ENCODE measurements at places on chromosomes 3 and 15. TPM values are rescaled to one million over a fixed set of nuclear protein-coding genes. Genes with fewer than 3 reads are reported as not detected.

DNA sequence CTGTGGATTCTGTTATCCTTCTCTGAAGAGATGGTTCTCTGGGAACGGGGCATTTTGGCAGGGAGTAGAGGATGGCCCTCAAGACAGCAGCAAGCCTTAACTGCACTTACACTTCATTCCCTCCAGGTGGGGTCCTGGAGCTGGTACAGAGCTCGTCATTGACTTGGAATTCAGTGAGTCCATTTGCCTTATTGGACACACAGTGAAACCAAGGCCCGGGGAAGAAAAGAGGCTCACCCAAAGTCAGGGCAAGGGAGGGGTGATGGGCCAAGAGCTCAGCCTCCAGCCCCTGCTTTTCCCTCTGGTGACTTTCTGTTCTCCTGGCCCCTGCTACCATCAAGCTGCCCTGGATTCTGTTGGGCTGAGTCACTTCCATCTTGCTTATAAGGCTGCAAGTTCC is 125.6 kb downstream of the ETFA start:
- peaks cover 3% of the 10 kb centered on the region for H3K4me1 ChIP-seq
- DNase-seq = no peak
- no peaks in the 10 kb centered on the region for H3K36me3 ChIP-seq

DNA sequence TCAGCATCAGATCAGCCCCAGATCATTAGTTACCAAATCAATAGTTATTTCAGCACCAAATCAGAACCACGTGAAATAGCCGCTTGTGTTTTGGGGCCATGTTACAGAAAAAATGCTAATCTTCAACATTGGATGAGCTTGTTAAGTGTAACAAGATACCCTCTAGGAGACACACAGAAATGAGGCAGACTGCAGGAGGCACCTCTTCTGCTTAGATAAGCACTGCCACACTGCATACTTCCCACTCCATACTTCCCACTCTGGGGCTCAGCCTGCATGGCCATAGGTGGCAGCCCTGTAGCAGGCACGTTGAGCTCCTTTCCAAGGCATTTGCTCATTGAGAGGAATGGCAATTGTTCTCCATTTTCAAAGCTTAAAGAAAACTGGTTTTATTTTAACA is 73.3 kb downstream of the CHCHD6 start:
- peaks cover 2% of the 10 kb centered on the region for H3K36me3 ChIP-seq
- DNase-seq = no peak
- H3K4me3 ChIP-seq = no peak overlapping the region
- no peaks in the 10 kb centered on the region for H3K27me3 ChIP-seq

Gene POPDC2
- total RNA-seq = 2.4 TPM

Gene CLDN1
- total RNA-seq = 41.4 TPM

Gene CMTM7
- total RNA-seq = 14.7 TPM

DNA sequence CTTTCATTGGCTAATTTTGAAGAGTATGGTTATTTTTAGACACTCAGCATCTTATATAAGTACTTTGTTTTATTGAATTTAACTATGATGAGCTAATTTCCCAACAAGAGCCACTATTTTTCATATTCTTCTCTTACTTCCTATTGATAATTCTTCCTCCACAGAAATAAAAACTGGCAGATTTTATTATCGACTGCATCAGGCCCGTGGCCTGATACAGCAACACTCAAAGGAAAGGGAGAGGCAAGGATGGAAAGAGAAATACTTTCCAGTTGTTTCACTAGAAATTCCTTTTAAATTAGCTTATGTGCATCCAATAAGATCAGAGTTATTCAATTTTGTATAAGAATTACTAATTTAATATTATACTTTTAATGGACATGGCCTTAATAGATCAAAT is 886.3 kb downstream of the ROBO1 start:
- no peaks in the 10 kb centered on the region for H3K36me3 ChIP-seq
- no peaks in the 10 kb centered on the region for H3K27me3 ChIP-seq
- peaks cover 32% of the 10 kb centered on the region for H3K4me1 ChIP-seq
- H3K27ac ChIP-seq = no peak overlapping the region
- no peak for DNase-seq

Gene NDN
- total RNA-seq = 27.8 TPM

- H3K36me3 ChIP-seq = peaks cover 30% of the 10 kb centered on the region
- H3K4me3 ChIP-seq = no peak overlapping the region
- no peak overlapping the region for H3K27ac ChIP-seq
- H3K27me3 ChIP-seq = no peaks in the 10 kb centered on the region
Observed at GRCh38 chr3:158668506-158668905, 3.9 kb downstream of the LXN start.

Gene FXR1
- 158 TPM for total RNA-seq

Gene PROS1
- 18.5 TPM for total RNA-seq

- peaks cover 7% of the 10 kb centered on the region for H3K36me3 ChIP-seq
- no peak for DNase-seq
- H3K27ac ChIP-seq = peak overlapping the region; percentile 73
- H3K27me3 ChIP-seq = no peaks in the 10 kb centered on the region
Observed at GRCh38 chr15:85623315-85624049, 171.2 kb downstream of the KLHL25 start.

DNA sequence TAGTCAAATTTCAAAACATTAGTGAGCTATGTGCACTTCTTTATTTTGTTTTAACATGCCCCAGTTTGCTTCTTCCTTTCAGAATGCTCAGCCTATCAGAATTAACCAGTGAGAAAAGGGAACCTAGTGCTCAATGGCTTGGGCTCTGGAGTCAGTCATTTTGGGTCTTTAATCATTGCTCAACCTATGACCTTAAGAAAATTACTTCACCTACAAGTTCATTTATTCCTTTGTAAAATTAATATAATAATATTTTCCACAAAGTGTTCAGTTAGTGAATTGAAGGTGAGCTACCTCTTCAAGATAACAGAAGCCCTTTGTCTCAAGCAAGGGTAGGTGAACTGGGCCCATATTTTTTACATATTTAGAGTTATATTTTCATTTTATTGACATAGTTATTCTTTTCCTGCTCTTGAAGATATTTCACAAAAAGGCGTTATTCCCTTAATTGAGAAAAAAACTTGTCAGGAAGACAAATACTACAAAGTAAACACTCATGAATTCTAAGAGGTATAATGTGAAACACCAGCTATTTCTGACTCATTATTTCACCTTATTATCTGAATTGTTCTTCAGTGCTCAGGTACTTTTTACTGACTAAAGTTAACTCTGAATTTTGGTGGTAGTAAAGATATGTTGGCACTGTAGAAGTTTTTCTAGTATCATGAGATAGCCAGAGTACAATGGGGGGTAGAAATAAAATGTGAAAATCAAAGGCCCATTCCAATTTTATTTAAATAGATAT is 415.5 kb downstream of the NAALADL2 start:
- no peak overlapping the region for H3K4me3 ChIP-seq
- H3K27ac ChIP-seq = no peak overlapping the region
- H3K36me3 ChIP-seq = no peaks in the 10 kb centered on the region
- H3K4me1 ChIP-seq = peaks cover 19% of the 10 kb centered on the region

- no peaks in the 10 kb centered on the region for H3K27me3 ChIP-seq
- no peak overlapping the region for H3K27ac ChIP-seq
- H3K4me1 ChIP-seq = no peaks in the 10 kb centered on the region
- no peak overlapping the region for H3K4me3 ChIP-seq
- no peaks in the 10 kb centered on the region for H3K36me3 ChIP-seq
Observed at GRCh38 chr3:18680758-18681157, 255.6 kb upstream of the SATB1 start.

Gene PRRT3
- 7.9 TPM for total RNA-seq

GRCh38 chr3:30531017-30531570 is 75.3 kb upstream of the TGFBR2 start:
- no peak overlapping the region for H3K27ac ChIP-seq
- H3K4me3 ChIP-seq = no peak overlapping the region
- peaks cover 40% of the 10 kb centered on the region for H3K4me1 ChIP-seq
- H3K36me3 ChIP-seq = no peaks in the 10 kb centered on the region
- DNase-seq = no peak

DNA sequence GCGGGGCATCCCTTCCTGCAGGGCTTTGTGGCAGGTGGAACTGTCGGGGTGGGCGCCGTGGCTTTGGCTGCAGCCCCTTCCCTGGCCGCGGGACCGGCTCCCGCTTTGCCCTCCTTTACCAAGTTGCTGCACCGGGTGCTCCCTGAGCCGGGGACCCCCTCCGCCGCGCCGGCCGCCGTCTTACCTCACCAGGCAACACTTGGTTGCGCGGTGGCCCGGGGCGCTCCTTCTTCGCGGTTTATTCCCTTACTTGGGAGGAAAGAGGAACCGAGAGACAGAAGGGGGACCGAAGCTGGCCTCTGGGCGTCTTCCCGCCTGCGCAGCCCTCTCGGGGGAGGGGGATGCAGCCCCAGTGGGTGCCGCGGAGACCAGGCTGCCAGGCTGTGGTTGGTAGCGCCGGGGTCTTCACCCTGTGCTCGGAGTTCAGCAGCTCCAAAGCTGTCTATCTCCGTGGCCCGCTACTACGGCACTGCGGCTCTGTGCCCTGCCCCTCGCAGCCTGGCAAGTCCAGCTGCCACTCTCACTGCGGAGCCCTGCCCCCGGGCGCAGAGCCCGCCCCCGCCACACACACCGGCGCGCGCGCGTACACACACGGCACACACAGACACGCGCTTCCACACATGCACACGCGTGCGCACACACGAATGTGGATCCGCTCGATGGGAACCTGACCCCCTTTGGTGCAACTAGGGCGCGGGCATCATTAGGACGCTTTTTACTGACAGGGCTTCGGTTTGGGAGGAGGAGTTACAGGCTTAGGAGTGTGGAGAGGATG is at the start of gene DGKG:
Gene DGKG, minus strand, starts transcription at position 473 of the 775 bp plus-strand sequence. CDS start 41,775 bp downstream, outside the sequence.
- peak within 1 kb of the TSS; percentile 58 for H3K4me3 ChIP-seq
- no peaks in the 10 kb centered on the region for H3K36me3 ChIP-seq
- peaks cover 61% of the 10 kb centered on the region for H3K27me3 ChIP-seq

- no peaks in the 10 kb centered on the region for H3K36me3 ChIP-seq
- peaks cover 27% of the 10 kb centered on the region for H3K27me3 ChIP-seq
- no peak overlapping the region for H3K4me3 ChIP-seq
Observed at GRCh38 chr3:39361252-39361927, 21.8 kb upstream of the SLC25A38 start.

Gene CCDC191
- total RNA-seq = 4.3 TPM

Gene EDC3
- total RNA-seq = 54.2 TPM

Gene ABCC5
- 39.9 TPM for total RNA-seq

DNA sequence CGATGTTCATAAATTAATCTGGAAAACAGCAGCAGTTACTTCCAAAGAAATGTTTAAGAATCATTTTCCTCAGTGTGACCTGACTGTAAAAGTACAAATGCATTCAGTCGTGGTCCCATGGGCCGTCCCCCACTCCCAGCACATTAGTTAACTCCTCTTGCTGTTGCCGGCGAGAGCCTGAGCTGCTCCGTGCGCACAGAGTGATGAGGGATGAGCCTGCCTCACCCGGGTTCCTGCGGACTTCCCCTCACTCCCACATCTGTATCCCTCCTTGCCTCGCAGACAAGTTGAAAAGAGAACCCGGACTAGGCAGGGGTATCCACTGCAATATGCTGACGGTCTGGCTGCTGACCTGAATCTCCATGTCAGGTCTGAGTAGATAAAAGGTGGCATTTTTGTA is 861.7 kb upstream of the NR2F2 start:
- peaks cover 40% of the 10 kb centered on the region for H3K4me1 ChIP-seq
- no peaks in the 10 kb centered on the region for H3K36me3 ChIP-seq
- H3K27ac ChIP-seq = no peak overlapping the region
- no peak overlapping the region for H3K4me3 ChIP-seq
- no peaks in the 10 kb centered on the region for H3K27me3 ChIP-seq

DNA sequence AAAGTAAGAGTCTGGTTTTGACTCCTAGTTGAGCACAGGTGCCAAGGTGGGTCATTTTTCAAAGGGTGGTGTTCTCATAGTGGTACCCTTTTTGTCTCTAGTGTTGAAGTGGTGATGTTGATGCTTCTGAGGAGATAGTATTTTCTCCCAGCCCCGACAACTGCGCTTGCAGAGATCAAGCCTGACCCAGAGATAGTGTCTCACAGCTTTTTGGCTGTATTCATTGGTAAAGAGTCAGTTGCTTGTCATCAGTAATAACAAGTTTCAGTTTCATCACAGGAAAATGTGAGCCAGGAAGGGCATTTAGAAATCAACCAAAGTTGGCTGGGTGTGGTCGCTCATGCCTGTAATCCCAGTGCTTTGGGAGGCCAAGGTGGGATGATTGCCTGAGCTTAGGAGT is 139.3 kb downstream of the NFKBIZ start:
- peaks cover 4% of the 10 kb centered on the region for H3K27me3 ChIP-seq
- no peak for DNase-seq
- H3K36me3 ChIP-seq = no peaks in the 10 kb centered on the region
- H3K4me3 ChIP-seq = no peak overlapping the region

- peaks cover 22% of the 10 kb centered on the region for H3K36me3 ChIP-seq
- no peak for DNase-seq
- no peaks in the 10 kb centered on the region for H3K27me3 ChIP-seq
- peaks cover 66% of the 10 kb centered on the region for H3K4me1 ChIP-seq
- H3K27ac ChIP-seq = peak overlapping the region; percentile 71
Observed at GRCh38 chr15:99580076-99580475, 14.3 kb downstream of the MEF2A start.

- no peaks in the 10 kb centered on the region for H3K27me3 ChIP-seq
- no peak for DNase-seq
- H3K36me3 ChIP-seq = no peaks in the 10 kb centered on the region
- H3K4me3 ChIP-seq = no peak overlapping the region
Observed at GRCh38 chr3:170528726-170529125, 57.1 kb downstream of the SLC7A14 start.

Gene ZBBX
- total RNA-seq = not detected

GRCh38 chr3:100777271-100777670 is 68.0 kb downstream of the TFG start:
- H3K36me3 ChIP-seq = peaks cover 19% of the 10 kb centered on the region
- no peaks in the 10 kb centered on the region for H3K27me3 ChIP-seq

DNA sequence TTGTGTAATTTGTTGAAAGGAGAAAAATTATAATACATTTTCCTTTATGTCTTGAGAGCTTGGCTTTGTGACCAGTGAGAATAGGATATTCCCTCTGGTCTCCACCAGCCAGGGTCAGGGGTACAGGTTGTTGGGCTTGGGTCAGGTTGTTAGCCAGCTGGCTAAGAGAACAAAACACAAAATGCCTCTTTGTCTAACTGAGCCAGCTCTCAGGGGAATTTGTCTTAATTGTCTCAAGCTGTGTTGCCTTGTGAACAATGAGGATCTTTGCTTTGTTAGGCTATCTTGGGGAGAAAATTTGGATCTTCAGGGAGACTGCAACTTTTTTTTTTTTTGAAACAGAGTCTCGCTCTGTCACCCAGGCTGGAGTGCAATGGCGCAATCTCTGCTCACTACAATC is 17.7 kb upstream of the GK5 start:
- no peak overlapping the region for H3K4me3 ChIP-seq
- H3K27me3 ChIP-seq = peaks cover 21% of the 10 kb centered on the region
- no peak for DNase-seq
- H3K36me3 ChIP-seq = no peaks in the 10 kb centered on the region
- H3K27ac ChIP-seq = no peak overlapping the region

- no peak for DNase-seq
- H3K4me1 ChIP-seq = no peaks in the 10 kb centered on the region
- no peaks in the 10 kb centered on the region for H3K36me3 ChIP-seq
Observed at GRCh38 chr15:85920956-85921355, 126.2 kb upstream of the KLHL25 start.

GRCh38 chr3:194736277-194736895 is 50.7 kb downstream of the FAM43A start:
- H3K27ac ChIP-seq = no peak overlapping the region
- peaks cover 4% of the 10 kb centered on the region for H3K36me3 ChIP-seq
- H3K4me3 ChIP-seq = no peak overlapping the region
- H3K27me3 ChIP-seq = peaks cover 52% of the 10 kb centered on the region
- no peak for DNase-seq
